Ovary (tissue), 10 donors: ENCODE measurements at places on chromosomes 2 and 18. TPM values are rescaled to one million over a fixed set of nuclear protein-coding genes. Genes with fewer than 3 reads are reported as not detected.

GRCh38 chr2:31980674-31981356, 30.0 kb downstream of the MEMO1 start:
- no peaks in the 10 kb centered on the region for H3K4me1 ChIP-seq
- H3K27ac ChIP-seq = no peak overlapping the region
- no peak overlapping the region for H3K4me3 ChIP-seq
- no peaks in the 10 kb centered on the region for H3K27me3 ChIP-seq

The BCL2 gene
- total RNA-seq = 36.8 TPM

DNA sequence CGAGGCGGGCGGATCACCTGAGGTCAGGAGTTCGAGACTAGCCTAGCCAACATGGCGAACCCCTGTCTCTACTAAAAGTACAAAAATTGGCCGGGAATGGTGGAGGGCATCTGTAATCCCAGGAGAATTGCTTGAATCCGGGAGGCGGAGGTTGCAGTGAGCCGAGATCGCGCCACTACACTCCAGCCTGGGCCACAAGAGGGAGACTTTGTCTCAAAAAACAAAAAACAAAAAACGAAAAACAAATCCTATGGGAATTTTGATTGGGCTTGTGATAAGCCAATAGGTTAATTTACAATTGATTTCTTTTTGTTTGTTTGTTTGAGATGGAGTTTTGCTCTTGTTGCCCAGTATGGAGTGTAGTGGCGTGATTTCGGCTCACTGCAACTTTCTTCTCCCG, 24.2 kb upstream of the TOGARAM2 start:
- H3K27me3 ChIP-seq = no peaks in the 10 kb centered on the region
- H3K27ac ChIP-seq = no peak overlapping the region
- H3K4me3 ChIP-seq = no peak overlapping the region
- H3K4me1 ChIP-seq = no peaks in the 10 kb centered on the region
- DNase-seq = no peak
- no peaks in the 10 kb centered on the region for H3K36me3 ChIP-seq

DNA sequence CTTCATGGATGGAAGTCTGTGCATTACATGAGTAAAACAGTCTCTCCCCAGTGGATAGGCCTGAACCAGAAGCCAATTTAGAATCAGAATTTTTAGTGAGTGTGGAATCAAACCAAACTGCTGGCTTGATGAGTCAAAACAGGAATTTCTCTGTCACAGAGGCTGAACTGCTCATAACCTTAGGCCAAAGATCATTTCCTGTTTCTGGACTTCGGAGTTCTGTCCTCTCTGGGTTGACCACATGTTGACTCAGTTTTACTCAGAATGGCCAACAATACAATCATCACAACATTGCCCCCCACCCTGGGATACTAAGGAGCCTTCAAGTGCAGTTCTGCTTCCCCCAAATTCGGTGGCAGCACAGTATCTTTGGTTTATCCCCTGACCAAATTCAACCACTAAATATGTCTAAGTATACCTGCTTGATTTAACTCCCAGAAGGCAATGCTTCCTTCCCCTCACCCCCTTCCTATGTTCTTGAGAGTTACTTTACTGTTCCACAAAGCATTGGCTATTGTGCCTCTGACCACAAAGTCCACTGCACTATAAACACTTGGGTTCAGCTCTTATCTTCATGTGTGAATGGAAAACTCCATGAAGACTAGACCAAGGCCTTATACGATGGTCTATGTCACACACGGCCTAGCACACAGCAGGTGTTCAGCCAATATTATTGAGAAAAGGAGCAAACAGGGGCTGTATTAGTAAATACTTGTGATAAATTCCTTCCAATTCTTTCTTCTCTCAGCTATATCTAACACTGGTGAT, 67.8 kb downstream of the NXPH2 start:
- H3K27me3 ChIP-seq = no peaks in the 10 kb centered on the region
- no peaks in the 10 kb centered on the region for H3K36me3 ChIP-seq
- no peak for DNase-seq
- no peak overlapping the region for H3K27ac ChIP-seq
- H3K4me3 ChIP-seq = no peak overlapping the region

GRCh38 chr18:56919190-56919589, 227.7 kb upstream of the BOD1L2 start:
- no peak overlapping the region for H3K4me3 ChIP-seq
- H3K36me3 ChIP-seq = no peaks in the 10 kb centered on the region
- no peak overlapping the region for H3K27ac ChIP-seq

The KLHL14 gene
- total RNA-seq = 1.5 TPM

DNA sequence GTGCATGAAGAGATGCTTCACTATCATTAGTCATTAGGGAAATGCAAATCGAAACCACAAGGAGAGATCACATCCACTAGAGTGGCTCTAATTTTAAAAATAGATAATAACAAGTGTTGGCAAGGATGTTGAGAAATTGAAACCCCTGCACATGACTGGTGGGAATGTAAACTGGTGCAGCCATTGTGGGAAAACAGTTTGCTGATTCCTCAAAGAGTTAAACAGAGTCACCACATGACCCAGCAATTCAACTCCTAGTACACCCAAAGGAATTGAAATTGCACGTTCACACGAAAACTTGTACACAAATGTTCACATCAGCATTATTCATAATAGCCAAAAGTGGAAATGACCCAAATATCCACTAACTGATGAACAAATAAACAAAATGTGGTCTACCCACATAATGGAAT, 179.5 kb downstream of the BCL2 start:
- no peak overlapping the region for H3K4me3 ChIP-seq
- H3K36me3 ChIP-seq = no peaks in the 10 kb centered on the region
- peaks cover 9% of the 10 kb centered on the region for H3K4me1 ChIP-seq
- no peaks in the 10 kb centered on the region for H3K27me3 ChIP-seq
- DNase-seq = no peak

The GKN1 gene
- not detected for total RNA-seq

DNA sequence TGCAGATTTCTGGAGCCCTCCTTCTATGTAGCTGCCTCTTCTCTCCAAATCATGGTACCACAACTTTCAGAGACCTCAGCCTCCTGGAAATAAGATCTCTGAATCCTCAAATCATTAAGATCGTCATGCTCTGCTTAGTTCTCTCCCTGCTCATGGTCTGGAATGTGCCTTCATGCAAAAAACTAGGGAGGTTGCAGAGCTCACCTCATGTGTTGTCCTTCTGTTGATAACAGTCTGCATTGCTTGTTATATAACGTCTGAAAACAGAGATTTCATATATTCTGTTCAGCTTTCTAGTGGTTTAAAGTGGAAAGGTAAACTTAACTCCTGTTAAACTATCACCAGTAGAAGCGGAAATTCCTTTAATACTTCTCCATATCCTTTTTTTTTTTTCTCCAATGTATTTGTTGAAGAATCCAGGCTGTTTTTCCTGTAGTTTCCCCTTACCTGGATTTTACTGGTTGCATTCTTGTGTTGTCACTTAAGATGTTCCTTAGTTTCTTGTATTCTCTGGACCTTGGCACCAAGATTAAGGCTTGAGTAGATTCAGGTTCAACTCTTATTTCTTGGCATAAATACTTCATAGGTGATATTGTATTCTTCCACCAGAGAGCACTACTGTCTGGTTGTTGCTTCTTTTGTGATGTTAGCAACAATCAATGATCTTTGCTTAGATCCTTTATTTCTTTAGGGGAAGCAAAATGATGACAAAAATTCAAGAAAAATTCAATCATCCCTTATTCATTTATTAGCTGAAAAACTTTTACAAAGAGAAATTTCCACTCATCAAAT, 211.3 kb downstream of the LOXHD1 start:
- H3K27ac ChIP-seq = no peak overlapping the region
- H3K4me3 ChIP-seq = no peak overlapping the region
- no peak for DNase-seq
- H3K27me3 ChIP-seq = no peaks in the 10 kb centered on the region
